ENCODE measurements at places on chromosomes 1 and 21.
A peak's percentile ranks its signal among the peaks of the same experiment; 100 is the strongest.

- no peak for DNase-seq
These were observed 121.1 kb upstream of the PKN2 start for GRCh38 chr1:88562991-88563390.

GRCh38 chr1:101259744-101260148 is 22.9 kb downstream of the S1PR1 start:
- DNase-seq = peak; percentile 45

DNA sequence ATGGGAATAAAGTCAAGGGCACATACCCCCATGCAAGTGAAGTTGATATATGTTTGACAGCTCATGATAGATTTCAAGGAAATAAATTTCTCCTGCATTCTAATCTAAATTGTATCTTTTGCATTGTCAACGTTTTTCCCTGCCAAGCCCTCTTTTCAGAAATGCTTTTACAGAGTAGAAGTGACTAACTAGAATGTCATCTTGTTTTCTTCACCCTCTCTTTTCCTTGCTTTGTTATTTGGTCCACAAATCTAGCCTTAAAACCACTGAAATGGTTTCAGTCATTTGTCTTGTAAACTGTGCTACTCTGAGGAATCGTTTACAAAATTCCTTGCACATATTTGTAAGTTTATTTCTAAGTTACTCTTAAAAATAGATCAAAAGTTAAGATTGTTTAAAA is 600.8 kb upstream of the CXADR start:
- peak; percentile 13 for DNase-seq

GRCh38 chr1:248926401-248927182 is 20.6 kb downstream of the PGBD2 start:
- no peak for DNase-seq

- no peak for DNase-seq
These were observed 616.7 kb upstream of the PTBP2 start for GRCh38 chr1:96104906-96105305.

DNA sequence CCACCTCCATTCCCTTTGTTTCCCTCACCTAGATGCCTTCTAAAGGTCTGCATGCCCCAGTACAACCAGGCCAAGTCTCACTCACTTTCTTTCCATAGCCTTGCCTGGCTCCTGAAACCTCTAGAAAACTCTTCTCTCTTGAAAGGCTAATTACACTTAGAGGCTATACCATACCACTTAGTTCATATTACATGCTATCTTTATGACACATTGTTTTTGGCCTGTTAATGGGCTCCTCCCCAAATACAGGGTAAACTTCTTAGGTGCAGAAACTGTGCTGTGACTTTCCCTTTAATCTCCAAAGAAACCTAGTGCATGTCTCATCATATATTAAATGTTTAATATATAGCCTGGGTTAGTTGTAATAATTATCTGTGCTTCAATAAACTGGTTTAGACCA is 56.6 kb upstream of the C1orf105 start:
- DNase-seq = no peak

DNA sequence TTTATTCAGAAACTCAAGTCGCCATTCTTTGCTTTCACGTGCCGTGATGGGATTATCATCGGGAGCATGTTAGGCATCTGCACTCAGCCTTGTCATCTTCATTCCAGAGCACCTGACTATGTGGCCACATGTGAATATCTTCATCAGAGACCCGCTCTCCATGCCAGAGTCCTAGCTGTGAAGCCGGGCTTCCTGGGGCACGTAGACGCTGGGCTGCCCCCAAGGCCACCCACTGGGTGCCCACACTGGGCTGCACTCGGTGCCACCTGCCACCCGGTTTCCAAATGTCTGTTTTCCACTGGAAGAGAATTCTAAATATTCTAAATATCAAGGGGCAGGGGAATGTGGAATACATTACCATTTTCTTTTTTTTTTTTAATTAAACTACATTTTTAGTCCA is 43.8 kb downstream of the SLC37A1 start:
- DNase-seq = no peak

DNA sequence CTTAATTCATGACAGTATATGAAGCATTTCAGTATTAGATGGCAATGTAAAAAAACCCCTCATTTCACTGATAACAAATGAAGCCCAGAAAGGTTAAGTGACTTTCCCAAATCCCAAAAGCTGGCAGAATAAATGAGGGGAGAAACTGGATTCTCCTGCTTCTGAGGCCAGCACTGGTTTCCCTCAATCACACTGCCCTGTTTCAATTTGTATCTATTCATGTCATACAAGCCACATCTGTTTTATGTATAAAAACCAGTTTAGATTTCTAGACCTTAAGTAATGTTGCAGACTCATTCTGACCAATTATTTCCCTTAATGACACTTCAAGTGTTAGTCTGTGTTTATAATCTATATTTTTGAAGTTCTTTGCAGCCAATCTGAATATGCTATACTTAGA is 16.8 kb downstream of the PLPPR4 start:
- no peak for DNase-seq

DNA sequence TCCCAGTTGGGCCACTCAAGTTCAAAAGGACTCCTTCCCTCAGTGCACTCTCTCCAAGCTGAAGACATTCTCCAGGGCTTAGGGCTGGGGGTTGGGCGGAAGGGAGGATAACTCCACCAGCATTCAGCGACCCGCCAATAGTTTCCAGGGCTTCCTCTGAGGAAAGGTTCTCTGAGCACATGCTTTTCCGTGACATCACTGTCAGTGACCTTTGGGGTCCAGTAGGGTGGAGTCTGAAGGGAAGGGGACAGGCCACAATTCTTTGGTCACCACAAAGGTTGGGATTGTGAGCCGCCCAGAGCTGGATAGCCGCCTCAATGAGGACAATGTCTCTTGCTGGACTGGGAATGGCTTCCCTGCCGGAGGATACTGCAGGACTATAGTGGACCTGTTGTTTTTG is 22.8 kb upstream of the RXRG start:
- DNase-seq = no peak

GRCh38 chr1:111761717-111762116 is 6.0 kb downstream of the DDX20 start:
- DNase-seq = no peak

- DNase-seq = no peak
These were observed 2.3 kb downstream of the COX20 start for GRCh38 chr1:244837597-244838258.

DNA sequence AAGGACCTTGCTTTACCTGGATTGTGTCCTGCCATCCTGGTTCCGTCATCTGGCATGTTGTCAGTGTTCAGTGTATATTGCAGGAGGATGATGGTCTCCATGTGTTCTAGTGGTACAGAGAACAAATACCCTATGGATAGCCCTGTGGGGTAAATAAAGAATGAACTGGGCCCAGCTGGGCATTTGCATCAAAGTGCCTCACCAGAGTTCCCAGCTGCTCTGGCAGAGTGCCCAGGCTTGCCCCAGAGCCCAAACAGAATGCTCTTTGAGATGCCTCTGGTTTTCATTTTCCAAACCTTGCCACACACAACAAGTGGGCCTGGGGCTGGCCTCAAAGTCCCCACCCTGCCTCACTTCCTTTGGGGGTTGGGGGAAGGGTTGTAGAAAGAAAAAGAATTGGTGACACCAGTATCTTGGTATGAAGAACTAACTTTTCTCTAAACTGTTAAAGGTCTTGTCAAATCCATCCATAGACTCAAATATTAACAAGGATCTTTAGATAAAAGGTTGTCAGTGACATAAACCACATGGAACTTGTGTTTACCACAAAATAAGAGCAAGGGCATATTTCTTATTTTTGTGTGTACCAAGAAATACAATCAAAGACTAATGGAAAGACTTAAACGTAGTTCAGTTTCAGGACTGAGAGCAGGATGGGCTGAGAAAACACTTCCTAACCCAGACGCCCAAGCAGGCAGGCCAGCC is 82.2 kb downstream of the LMO4 start:
- DNase-seq = no peak

DNA sequence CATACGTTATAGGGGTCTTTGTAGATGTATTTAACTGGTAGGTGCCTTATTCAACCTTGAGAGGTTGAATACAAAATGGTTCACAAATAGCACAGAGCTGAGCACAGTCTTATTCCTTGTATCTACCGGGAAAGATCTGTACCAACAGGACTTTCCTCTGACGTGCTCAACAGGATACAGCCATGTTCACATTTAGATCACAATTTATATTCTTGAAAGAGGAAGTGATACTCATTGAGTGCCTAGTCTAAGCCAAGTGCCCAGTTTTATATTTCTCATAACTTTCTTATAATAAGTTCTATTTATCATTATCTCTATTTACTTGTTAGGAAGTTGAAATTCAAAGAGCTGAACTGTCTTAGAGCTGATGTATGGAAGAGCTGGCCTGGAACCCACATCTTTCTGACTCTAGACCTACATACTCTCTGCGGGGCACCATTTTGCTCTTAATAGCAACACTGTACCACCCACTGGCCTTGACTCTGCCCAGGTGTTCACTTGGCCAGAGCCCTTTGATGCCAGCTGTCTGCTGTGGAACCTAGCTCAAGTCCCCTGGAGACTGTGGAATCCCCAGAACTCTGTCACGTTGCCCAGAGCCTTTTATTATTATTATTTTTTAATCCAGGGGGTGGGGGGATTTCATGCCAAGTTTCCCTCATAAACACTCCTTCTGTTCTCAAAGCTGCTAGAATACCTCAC is 156.2 kb downstream of the TPR start:
- DNase-seq = no peak

- DNase-seq = no peak
These were observed 38.9 kb downstream of the EIF2D start for GRCh38 chr1:206573319-206573718.

DNA sequence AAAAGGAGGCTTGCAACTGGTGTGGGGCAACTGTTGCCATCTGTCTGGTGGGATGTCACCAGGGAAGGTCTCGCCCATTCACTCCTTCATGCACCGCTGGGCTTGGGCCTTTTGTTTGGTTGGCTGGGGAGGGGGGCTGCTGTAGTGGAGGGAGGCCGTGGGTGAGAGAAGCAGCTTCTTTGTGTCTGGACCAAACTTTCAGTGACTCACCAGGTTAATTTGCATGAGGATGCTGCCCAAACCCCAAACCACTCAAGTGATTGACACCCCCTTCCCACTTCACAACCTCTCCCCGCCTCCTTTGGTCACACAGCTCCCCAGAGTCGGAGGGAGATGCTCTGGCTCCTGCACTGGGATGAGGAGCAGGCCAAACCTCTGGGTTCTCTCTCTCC is 19.7 kb downstream of the BTG2 start:
- no peak for DNase-seq

GRCh38 chr1:37497832-37498231 is 16.7 kb downstream of the MEAF6 start:
- DNase-seq = no peak

DNA sequence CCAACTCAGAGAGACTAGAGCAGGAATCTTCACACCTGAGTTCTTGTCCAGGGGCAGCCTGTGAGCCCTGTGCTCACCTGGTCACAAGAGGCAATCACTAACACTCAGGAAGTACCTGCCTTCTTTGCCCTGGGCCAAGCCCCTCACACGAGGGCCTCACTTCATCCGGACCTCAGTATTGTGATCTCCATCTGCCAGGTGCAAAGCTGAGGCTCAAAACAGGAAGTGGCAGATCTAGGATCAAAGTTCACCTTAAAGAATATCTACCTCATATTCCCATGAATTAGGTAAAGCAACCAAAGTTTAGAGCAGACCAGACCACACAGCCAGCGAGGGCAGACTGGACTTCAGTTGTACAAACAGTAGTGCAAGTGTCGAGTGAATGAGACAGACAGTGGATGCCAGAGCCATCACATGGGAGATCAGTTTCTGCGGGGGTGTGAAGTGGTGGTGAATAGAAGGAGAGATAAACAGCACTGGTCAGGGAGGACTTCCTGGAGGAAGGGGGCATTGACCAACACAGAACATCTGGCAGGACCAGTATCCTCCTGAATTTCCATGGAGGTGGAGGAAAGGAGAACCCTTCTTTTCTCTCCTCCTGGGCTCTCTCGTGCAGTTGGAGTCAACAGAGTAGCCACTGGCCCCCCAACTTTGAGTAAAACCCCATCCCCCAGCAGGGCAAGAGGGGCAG is 116.6 kb upstream of the ZBTB40 start:
- no peak for DNase-seq

GRCh38 chr21:36075953-36076352 is 6.1 kb downstream of the CBR1 start:
- no peak for DNase-seq

DNA sequence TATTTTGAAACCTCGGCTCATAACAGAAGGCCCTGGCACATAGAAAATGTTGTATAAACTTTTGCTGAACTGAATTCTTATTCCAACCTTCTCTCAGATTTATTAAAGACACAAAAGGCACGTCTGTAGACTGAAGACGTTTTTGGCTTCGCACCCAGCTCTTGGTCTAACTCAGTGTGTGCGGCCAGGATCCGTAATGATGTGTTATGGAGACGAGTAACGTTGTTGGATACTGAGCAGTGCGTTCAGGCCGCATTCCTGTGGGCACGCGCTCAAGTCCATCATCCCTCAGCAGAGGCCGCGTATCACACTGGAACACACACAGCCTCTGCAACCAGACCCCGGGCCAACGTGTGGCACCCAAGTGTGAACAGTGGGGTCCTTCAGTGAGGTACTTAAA is 154.8 kb upstream of the RAB4A start:
- no peak for DNase-seq

- DNase-seq = no peak
These were observed 18.8 kb downstream of the ODF2L start for GRCh38 chr1:86377341-86377740.
